ENCODE measurements at places on chromosomes 3 and 15.
A peak's percentile ranks its signal among the peaks of the same experiment; 100 is the strongest.

DNA sequence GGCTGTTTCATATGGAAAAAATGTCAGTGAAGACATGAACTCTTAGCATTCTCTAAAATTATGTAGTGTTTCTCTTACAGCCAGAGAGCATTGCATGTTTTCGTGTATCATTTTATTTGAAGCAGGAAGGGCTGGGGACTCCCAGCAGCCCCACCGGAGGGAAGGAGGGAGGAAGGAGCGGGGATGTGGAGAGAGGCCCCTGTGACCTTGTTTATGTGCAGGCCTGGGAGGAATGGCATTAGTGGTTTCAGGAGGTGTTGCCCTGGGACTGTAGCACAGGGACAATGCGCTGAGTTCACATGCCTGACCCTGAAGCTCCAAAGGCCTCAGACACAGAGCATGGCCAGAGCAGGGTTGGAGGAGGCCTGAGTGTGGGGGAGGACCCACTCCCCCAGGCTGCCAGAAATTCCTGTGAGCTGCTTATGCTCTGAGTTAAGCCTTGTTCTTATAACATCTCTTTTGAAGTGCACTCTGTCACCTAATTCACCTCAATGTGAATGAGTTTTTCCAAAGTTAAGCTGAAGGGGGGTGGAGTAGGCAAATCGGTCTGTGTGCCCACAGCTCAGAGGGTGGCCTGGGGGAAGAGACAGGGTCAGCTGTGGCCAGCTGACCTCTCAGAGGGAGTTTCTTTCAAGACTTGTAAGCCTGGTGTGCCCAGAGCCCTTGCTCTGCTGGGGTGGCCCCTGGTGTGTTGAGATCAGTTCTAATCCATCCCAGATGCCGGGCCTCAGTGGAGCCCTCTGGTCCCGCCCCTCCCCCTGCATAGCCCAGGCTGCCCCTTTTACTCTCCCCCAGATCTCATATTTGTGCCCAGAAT is 3.9 kb upstream of the RNU6-1 start:
- DNase-seq, result peak; percentile 63

DNA sequence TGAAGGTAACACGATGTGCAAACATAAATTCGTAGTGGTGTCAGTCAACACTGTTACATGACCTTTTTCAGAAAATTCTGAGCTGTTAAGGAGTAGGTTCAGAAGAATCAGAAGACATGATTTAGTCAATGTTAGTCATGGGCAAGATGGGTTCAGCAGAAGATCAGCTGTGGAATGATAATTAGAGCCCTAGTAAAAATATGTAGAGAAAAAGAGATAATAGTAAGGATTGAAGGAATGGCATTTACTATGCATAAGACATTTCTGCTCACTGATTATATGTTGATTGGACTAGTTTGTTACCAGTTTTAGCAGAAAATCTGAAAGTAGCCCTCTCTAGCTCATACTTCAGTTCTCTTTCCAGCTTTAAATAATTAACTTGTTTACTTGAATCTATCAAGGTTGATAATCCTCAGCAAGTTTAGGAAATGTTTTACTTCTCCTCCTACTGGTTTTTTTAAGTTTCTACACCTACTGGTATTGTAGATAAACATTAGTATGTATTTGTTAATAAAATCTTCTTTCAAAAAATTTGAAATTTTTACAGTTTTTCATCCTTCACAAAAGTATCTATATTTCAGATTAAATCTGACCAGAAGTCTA is 98.6 kb downstream of the ALCAM start:
- DNase-seq, result no peak

GRCh38 chr15:68574046-68574445 is 4.7 kb upstream of the CORO2B start:
- no peak for DNase-seq

DNA sequence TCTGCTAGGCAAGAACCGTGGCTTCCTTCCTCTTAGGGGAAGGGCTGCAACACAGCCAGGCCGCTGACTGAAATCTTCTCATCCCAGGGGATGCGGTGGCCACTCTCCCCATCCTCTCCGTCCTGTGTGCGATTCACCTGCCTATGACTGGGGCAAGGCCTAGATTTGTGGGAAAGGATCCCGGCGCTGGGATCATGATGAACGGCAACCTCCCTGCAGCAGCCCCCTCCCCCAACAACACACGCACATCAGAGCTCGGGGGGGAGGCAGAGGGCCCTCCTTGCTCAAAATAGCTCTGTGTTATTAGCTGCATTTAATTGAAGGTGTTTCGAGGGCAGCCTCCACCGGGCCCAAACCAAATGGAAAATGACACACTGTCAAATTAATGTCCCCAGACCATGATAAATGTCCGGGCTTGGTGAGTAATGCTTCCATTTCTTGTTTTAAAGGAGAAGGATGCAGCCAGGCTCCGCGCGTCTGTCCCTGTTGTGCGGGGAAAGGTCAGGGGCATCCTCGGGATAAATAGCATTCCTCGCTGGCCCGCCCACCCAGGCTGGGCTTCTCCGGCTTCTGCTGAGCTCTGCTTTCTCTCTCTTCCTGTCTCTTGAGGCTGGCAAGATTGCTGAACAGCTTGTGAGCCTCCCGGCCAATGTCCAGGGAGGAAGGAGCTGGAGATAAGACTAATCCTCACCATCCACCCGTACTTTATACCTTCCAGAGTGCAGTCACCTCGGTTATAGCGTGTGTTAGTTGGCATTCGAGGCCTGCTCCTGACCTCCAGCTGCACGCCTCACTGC is 56.4 kb upstream of the TLE3 start:
- no peak for DNase-seq

- DNase-seq, result peak; percentile 72
Observed at GRCh38 chr15:57654153-57654852, 52.2 kb upstream of the POLR2M start.

DNA sequence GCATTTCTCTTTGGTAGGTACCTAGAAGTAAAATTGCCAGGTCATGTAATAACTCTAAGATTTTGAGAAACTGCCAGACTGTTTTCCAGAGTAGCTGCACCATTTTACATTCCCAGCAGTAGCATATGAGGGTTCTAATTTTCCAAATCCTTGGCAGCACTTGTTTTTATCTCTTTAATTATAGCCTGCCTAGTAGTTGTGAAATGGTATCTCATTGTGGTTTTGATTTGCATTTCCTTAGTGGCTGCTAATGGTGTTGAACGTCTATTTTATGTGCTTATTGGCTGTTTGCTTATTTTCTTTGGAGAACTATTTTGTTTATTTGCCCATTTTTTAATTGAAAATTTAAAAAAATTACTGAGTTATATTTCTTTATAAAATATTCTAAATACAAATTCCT is 117.9 kb downstream of the TCF12 start:
- no peak for DNase-seq

DNA sequence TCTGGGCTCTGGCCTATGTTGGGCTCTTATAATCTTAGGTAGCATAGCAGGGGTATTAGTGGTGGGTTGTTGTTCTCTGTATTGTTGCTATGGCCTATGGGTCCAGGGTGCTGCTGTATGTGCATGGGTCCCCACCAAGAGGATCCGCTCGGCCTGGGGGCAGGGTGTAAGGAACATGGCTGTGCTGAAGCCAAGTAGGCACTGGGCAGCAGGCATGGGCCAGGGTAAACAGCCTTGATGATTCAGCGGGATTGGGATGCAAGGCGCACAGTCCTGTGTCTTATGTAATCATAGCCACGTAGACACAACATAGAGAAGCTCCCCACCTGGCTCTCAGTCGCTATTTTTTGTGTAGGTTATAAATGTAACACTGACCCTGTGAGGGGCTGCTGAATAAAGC is 306.9 kb downstream of the ZPLD1 start:
- DNase-seq, result no peak

GRCh38 chr3:122055215-122055614 is at the start of gene CD86:
TSS of gene CD86 (plus strand) at chr3:122055362. CDS start at chr3:122055490, 128 bp downstream.
- no peak for DNase-seq

DNA sequence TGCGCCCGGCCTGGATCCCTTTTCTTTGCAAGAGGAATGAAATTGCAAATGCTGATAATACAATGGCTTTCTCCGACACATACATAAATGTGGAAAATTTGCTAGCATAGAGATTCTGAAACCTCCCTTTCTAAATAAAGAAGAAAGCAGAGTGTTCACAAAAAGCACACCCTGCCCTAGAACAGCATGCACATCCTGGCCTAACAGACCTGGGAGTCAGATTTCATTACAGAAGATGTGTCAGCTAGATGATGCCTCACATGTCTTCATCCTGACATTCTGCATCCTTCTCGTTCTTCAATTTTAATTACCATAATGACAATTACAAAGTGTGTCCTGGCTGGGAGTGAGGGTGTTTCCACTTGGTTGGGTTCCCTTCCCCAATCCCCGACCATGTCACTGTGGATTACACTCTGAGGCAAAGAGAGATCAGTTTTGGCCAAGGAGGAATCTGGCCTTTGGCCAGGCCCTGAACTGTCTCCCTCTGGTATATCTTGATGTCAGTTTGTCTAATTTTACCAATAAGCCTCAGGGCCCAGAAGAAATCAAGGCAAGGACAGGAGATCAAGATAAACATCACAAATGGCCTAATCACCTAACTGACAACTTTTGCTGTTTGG is 104.9 kb upstream of the SPATA12 start:
- no peak for DNase-seq

DNA sequence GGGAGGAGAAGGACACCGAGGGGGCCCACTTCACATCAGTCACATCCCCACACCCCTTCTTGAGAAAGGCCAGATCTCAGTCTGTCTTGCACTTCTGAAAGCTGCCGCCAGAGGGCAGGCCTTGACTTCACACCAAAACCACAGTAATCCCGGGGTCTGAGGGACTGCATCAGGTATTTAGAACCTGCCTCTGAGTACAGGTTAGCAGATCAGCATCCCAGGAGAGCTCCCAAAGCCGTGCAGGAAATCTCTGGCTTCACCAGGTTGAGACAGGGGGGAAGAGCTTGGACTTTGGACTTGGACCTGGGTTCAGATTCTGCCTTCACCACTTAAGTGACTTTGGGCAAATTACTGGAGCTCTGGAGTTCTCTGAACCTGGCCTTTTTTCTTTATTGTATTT is 50.3 kb downstream of the LHFPL4 start:
- no peak for DNase-seq

- DNase-seq, result no peak
Observed at GRCh38 chr15:40259021-40259420, 20.2 kb downstream of the PAK6 start.

DNA sequence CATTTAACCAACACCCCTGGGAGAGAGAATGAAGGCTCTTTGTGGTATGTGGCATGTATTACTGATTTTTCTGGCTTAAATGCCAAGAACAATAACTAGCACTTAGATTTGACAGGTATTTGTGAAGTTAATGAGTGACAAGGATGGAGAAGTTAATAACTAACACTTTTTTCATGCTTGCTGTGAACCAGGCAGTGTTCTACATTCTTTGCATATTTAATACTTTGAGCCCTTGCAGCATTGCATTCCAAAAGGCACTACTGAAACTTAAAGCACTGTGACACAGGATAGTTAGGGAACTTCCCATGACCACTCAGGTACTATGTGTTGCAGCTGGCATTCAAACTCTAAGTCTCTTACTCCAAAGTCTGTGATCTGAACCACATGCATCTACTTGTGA is 650.6 kb downstream of the ZPLD1 start:
- DNase-seq, result no peak

GRCh38 chr15:67731112-67731721 is 94.1 kb upstream of the SKOR1 start:
- no peak for DNase-seq

- DNase-seq, result peak; percentile 46
Observed at GRCh38 chr15:80615783-80616391, 79.2 kb upstream of the ABHD17C start.

DNA sequence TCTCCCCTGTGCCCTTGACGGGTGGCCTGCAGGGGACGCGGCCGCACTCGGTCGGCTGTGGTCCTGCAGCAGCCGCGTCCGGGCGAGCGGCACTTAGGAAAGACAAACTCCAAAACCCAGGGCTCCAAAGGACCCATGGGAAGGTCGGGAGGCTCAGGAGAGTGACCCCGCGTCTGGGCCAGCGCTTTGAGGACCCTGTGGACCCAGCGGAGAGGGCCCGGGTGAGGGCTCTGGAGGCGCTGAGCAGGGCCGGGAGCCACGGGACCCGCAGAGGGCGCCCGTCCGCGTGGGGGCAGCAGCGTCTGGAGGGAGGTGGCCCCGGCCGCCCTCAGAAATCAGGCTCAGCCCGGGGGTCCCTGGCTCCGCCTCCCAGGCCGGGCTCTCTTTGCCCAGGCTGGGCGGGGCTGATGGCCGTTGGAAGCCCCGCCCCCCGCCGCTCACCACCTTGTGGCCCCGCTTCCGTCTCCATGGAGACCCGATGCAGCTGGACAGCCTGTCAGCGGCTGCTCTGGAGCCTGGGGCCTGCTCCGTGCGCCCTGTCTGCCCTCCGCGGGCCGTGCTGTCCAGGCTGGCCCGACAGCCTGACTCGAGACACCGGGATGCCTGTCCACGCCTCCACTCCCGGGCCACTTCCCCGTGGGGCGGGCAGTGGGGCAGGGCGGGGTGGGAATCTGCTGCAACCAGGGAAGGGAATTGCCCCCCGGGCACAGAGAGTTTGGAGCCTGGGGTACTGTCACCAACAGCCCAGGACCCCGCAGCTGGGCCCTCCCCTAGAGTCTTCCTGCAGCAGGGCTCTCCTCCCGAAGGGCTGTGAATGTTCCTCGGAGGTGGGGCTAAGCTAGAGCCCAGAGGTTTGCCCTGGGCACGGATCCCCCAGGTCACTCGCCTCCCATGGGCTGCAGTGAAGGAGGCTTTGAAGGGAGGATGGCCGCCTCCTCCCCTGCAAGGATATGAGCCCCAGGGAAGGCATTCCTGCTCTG is 34.8 kb upstream of the RPL32 start:
- no peak for DNase-seq

- DNase-seq, result no peak
Observed at GRCh38 chr3:118884748-118885206, 149.9 kb downstream of the IGSF11 start.

DNA sequence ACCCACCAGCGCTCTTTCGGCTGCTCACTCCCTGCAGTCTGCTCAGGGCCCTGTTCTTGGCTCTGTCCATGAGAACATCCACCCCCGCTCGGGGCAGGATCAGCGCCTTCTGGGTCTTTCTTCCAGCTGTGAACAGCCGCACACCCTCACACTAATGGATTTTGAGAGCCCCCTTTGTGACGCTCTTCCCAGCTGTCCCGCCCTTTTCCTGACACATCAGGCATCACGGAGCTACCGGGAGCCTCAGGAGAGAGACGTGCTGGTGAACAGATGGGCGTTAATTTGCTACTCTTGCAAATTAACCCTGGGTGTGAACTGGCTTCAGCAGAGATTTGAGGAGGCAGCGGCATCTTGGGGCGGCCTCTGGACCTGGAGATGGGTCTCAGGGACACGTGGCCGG is 113.0 kb downstream of the TMEM266 start:
- no peak for DNase-seq

GRCh38 chr3:153967260-153967659 is 153.9 kb upstream of the ARHGEF26 start:
- DNase-seq, result no peak

DNA sequence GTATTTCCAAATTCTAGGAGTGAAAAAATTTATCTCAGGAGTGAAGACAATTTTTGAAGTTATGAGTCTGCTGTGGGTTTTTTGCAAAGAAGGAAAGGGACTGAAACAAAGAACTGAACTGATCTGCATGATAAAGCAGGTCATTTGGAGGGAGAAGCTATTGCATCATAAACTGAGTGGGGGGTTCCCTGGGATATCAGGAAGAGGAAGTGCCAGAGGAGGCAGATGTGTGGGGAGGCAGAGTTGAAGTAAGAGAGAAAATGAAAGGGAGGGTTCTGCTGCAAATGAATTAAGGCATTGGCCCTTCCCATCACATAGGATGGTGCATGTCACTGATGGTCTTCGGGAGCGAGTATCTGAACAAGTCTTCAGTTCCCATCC is 379.2 kb downstream of the VPS13C start:
- no peak for DNase-seq

Data from BJ (cell line).